ENCODE measurements at places on chromosomes 6 and 20.
A peak's percentile ranks its signal among the peaks of the same experiment; 100 is the strongest.

DNA sequence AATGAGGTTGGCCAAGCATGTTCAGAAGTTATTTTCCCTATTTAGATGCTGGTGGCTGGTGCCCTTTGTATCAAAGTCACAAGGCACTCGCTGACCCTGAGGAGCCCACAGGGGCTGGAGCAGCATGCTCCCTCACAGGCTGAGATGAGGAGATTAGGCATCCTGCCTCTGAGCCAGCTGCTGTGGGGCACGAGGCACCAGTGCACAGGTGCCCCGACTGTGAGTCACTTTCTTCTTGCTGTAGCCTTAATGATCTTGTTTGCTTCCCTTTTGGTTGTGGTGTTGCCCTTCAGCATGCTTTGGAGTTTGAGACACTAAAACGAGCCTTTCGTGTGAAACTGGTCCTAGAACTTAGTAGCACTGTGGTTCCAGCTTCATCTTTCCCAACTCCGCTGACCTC lies 4.3 kb downstream of the PSMG4 start:
- DNase-seq: no peak

- DNase-seq: peak; percentile 44
These were observed 62.2 kb upstream of the SLC22A16 start for GRCh38 chr6:110538416-110539160.

- no peak for DNase-seq
These were observed 16.0 kb downstream of the TCFL5 start for GRCh38 chr20:62845416-62846160.

DNA sequence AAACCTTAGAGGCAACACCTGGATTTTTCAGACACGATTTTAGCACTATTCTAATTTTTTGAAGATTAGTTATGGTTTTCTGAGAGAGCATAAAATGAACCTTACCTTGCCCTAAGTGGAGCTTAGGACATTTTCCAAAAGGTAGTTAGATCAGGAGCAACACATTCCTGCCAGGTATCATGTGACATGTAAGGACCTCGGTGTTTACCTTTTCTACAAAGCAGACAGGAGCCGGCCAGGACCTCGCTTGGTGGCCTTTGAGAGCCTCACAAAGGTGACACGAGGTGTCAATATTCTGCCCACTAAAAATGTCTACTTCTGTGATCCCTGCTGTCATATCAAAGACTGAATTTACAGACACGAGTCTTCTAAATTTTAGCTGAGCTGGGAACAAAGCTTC lies 174.9 kb downstream of the SMOC2 start:
- DNase-seq: no peak

GRCh38 chr20:62405108-62405980 lies 1.7 kb downstream of the CABLES2 start:
- DNase-seq: peak; percentile 30

GRCh38 chr20:13061381-13061780 lies 52.6 kb downstream of the SPTLC3 start:
- DNase-seq: no peak

- DNase-seq: no peak
These were observed 1.6 kb upstream of the UBD start for GRCh38 chr6:29561091-29561490.

- no peak for DNase-seq
These were observed 95.9 kb upstream of the PMEPA1 start for GRCh38 chr20:57805747-57806146.

- no peak for DNase-seq
These were observed 1.5 kb downstream of the ID4 start for GRCh38 chr6:19838442-19839236.

GRCh38 chr6:151325075-151326050 lies 66.0 kb downstream of the ZBTB2 start:
- peak; percentile 22 for DNase-seq

DNA sequence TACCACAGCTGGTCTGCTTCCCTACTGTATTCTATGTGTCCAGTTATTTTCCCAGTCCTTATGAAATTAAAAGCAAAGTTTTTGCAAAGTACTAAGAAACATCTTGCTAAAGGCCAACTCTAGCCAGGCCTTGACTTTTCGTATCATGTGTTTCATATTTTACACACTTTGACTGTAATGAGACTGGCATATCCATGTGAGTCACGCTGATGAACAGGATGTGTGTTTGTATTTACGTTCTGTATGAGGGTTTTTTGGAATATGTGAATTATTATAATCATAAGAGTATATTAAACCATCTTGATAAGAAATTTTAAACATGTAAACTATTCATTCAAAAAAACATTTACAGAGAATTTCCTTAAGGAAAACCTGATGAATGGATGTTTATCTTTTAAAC lies 59.7 kb downstream of the EYA4 start:
- DNase-seq: no peak

Data from inflammatory macrophage treated with lipopolysaccharide for 4 hours (primary cell).